RWPE2 (cell line): ENCODE measurements at places on chromosomes 13 and 19.

DNA sequence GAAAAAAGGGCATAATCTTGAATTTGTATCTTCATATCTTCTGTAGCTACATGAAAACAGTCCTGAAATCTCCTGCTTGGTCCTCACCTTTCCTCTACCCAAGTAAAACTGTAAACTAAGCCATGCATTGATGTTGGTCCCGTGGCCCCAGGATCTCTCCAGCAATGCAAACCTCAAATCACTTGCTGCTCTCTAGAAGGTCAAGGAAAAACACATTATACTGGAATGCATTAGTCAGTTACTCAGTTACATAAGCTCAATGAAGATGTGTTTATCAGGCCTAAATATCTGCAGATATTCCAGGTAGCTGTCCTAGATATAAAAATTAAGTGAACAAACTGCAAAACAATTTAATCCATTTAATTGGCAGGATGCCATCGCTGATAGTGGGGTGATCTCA lies 261.8 kb downstream of the ABCC4 start:
- DNase-seq, result no peak

GRCh38 chr13:71290963-71291841 lies 575.8 kb downstream of the DACH1 start:
- DNase-seq, result no peak

DNA sequence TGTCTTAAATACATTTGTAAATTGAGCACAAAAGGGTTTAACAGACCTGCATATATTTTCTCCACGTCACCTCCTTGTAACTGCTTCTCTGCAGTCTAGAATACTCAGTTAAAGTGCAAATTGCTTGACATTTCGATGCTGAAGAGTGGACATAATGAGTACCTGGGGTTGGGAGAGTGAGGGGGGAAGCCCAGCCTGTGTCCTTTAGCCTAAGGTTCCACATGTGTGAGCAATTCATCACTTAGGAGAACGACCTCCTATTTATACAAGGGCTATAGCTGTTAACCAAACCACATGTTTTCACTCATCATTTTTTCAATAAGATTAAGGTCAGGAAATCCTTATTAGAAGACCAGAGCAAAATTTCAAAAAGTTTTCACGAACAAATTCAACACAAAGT lies 29.5 kb downstream of the PCDH9 start:
- no peak for DNase-seq

GRCh38 chr13:67045357-67045756 lies 184.8 kb downstream of the PCDH9 start:
- no peak for DNase-seq

- DNase-seq, result no peak
These were observed 1567.4 kb downstream of the EFNB2 start for GRCh38 chr13:104967836-104968630.

GRCh38 chr19:6958791-6959190 lies 62.4 kb downstream of the MBD3L2B start:
- DNase-seq, result no peak

DNA sequence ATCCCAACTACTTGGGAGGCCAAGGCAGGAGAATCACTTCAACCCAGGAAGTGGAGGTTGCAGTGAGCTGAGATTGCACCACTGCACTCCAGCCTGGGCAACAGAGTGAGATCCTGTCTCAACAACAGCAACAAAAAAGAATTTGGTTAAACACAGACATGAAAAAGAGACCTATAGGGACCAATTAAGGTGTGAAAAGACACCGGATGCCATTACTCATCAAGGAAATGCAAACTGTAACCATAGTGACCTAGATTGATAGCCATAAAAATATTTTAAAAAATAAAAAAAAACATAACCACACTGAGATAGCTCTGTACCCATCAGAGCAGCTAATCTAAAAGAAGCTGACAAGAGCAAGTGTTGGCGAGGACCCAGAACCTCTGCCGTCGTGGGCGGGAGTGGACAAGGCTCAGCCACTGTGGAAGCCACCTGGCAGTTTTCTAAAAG lies 37.1 kb upstream of the ISYNA1 start:
- no peak for DNase-seq

- DNase-seq, result peak; percentile 100
These were observed 968.8 kb downstream of the TUBA3C start for GRCh38 chr13:18212873-18213272.

DNA sequence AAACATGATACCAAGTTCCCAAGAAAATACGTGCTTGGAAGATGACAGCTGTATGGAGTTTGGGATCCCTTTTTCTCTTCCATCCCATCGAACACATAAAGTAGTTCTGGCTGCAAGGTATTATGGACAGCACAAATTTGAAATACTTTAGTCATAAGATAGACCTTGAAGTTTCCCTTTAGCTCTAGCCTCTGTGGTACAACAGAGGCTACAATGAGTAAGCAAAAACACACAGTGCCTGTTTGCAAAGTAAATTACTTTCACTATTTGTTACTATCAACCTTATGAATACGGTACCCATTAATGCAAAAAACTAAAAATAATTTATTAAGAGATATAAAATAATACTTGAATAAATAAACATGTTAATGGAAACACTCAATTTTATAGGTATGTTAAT lies 21.0 kb upstream of the LRCH1 start:
- DNase-seq, result no peak

DNA sequence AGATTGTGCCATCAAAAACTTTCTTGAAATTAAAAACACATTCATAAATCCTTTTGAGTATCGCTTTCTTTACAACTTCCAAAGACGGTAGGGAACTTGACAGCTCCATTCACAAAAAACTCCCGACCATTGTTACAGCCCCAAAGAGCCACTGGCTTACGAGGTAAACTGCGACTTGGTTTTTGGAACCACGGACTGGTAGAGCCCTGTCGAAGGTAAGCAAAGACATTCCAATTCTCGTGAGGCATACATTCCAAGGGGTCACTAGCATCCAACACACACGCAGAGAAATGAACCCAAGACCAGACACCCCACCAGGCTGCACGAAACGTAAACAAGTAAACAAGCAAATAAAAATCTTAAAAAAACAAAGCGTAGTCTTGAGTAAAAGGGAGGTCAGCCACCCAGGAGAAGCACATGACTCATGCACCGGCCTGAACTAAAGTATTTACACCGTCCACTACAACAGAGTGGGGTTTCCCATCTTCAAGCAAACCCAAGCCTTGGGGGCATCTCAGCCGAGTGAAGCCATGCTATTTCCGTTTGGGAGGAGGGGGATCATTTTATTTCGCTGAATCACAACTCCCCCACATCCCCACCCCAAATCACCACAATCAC lies 1.4 kb downstream of the BRD4 start:
- DNase-seq, result peak; percentile 69

DNA sequence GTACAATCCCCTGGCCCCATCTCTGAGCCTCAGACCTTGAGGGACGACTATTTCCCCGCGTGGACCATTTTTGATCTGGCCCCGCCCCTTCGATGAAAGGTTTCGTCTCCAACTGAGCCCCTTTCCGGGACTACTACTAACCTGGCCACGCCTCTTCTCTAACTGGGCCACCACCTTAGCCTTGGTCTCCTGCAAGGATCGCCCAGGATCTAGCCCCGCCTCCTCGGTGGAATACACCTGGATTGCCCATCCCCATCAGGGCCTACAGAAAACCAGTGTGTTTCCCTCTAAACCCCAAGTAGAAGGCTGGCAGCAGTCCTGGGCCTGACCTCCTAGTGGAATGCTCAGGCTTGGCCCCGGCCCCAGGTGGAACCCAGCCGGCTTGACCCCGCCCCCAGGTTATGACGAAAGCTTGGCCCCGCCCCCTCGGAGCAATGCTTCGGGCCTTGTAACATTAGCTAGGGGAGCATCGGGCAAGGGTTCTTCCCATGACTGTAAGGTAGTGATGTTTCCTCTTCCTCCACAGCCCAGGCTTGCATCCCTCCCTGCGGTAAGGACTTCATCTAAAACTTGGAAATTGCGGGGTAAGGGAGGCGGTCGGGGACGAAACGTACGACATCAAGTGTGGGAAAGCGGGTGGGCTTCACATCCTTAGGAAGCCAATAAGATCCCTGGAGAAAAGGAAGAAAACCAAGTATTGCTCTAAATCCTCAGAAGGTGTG lies 9.1 kb downstream of the SPACA6 start:
- DNase-seq, result peak; percentile 89

DNA sequence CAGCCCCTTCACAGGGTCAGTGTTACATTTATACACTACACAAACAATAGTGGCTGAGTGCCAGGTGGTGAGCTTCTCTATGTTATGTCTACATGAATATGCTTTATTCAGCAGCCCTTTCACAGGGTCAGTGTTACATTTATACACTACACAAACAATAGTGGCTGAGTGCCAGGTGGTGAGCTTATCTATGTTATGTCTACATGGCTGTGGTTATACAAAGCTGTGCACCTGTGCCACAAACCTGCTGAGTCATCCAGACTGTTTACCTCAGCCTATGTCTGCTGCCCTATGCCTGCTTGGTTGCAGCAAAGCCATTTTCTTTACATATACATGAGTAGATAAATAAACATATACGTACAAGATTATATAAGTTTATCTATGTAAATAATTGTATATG lies 76.5 kb downstream of the ZNF726 start:
- DNase-seq, result no peak

- no peak for DNase-seq
These were observed 10.7 kb downstream of the EPSTI1 start for GRCh38 chr13:42981317-42981716.

- no peak for DNase-seq
These were observed 16.1 kb upstream of the DHRS12 start for GRCh38 chr13:51820016-51820597.

GRCh38 chr13:94579063-94579462 lies 16.9 kb downstream of the TGDS start:
- no peak for DNase-seq

- DNase-seq, result no peak
These were observed 324.9 kb upstream of the ZNF507 start for GRCh38 chr19:32020538-32020937.

DNA sequence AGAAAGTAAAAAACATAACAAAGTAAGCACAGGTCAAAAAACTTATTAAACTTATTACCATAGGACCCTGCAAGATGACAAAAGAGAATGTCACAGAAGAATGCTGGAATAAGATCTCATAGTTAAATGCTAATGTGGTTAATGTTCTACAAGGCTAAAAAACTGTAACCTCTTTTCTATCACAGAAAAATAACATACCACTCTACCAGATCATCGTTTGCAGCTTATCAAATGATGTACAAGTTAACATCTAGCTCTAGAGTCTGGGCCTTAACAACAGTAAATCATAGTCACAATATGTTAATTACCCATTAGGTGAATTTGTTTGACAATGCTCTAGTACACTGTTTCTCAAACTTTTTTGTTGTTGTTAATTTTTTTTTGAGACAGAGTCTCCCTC lies 53.0 kb downstream of the NUFIP1 start:
- no peak for DNase-seq

- DNase-seq, result no peak
These were observed 11.4 kb upstream of the ZNF724 start for GRCh38 chr19:23261496-23262020.

GRCh38 chr13:55816976-55817601 lies 1323.6 kb upstream of the PRR20A start:
- no peak for DNase-seq

GRCh38 chr13:27336014-27336673 lies 65.5 kb downstream of the RASL11A start:
- no peak for DNase-seq
